ENCODE measurements at places on chromosomes 13 and 19.

GRCh38 chr19:6765738-6766356, 1.4 kb downstream of the SH2D3A start:
- DNase-seq = no peak

GRCh38 chr13:101111894-101112293, 304.4 kb downstream of the NALCN start:
- no peak for DNase-seq

DNA sequence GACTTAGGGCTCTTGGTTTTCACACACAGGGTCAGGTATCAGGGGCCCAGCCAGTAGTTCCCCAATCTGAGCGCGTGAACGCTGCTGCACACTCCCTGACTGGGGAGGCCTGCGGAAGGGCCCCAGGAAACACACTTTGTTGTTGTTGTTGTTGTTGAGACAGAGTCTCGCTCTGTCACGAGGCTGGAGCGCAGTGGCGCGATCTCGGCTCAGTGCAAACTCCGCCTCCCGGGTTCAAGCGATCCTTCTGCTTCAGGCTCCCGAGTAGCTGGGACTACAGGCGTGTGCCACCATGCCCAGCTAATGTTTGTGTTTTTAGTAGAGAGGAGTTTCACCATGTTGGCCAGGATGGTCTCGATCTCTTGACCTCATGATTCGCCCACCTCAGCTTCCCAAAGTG, 190.4 kb upstream of the GPR12 start:
- DNase-seq = no peak

GRCh38 chr13:62482351-62482750, 1066.7 kb upstream of the PCDH20 start:
- DNase-seq = no peak

- no peak for DNase-seq
Measured at GRCh38 chr13:32589471-32589870, 3.2 kb downstream of the PDS5B start.

- peak; percentile 17 for DNase-seq
Measured at GRCh38 chr19:55484593-55485438, at the start of gene NAT14. NAT14 (plus strand) TSS chr19:55485188; CDS start chr19:55485709, 521 bp downstream.

- DNase-seq = no peak
Measured at GRCh38 chr13:75761369-75761768, 125.2 kb downstream of the LMO7 start.

GRCh38 chr13:43041369-43041921, 18.1 kb downstream of the DNAJC15 start:
- no peak for DNase-seq

- no peak for DNase-seq
Measured at GRCh38 chr13:112177450-112178288, 110.7 kb downstream of the SOX1 start.

DNA sequence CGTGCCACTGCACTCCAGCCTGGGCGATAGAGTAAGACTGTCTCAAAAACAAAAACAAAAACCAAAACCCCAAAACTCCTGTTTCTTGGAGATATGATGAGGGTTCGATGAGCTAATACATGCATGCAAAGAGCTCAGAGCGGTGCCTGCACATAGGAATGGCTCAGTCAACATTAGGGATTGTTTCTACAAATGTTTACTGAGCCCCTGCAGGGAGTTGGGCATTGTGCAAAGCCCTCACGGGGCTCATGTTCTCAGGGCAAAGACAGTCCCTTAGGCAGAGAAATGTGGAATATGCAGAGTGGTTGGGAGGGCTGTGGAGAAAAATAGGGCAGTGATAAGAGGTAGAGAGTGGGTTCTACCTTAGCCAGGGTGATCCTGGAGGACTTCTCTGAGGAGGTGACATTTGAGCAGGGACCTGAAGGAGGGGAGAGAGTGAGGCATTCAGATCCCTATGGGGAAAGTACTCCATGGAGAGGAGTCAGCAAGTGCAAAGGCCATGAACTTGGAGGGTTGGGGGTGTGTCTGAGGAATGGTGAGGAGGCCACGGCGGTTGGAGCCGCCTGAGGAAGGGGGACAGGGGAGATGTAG, 1.5 kb upstream of the EHD2 start:
- DNase-seq = no peak

GRCh38 chr13:66113882-66114526, 1116.1 kb downstream of the PCDH9 start:
- no peak for DNase-seq

All from Kasumi-1 (cell line).